ENCODE measurements at places on chromosomes 2 and 18.

GRCh38 chr2:82837588-82838304, 1621.3 kb downstream of the SUCLG1 start:
- no peak for DNase-seq

DNA sequence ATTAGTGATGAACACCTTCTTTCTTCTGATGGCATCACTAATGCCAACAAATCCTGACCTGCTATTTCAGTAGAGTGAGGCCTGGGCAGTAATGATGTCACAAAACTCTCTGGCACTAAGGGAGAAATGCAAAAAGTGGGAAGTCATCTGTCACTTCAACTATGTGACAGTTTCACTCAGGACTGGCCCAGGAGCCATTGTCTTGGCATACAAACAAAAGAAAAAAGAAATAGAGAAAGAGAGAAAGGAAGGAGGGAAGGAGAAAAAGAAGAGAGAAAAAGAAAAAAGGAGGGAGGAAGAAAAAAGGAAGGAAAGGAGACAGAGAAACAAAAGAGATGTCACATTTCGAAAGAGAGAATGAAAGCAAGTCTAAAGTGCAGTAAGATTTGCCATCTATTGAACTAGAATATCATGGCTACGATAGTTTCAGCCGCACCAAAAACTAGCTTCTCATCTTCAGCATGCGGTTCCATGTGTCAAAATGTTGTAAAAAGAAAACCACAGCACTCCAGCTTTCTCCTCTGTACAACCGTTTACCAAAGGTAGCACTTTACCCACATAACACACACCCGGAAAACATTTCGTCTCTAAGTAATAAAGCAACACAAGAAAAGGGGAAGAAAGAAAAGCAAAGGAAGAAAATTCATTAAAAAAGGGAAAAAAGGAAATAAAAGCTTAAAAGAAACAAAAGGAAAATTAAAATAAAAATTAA, 50.1 kb downstream of the CD226 start:
- no peak for DNase-seq

DNA sequence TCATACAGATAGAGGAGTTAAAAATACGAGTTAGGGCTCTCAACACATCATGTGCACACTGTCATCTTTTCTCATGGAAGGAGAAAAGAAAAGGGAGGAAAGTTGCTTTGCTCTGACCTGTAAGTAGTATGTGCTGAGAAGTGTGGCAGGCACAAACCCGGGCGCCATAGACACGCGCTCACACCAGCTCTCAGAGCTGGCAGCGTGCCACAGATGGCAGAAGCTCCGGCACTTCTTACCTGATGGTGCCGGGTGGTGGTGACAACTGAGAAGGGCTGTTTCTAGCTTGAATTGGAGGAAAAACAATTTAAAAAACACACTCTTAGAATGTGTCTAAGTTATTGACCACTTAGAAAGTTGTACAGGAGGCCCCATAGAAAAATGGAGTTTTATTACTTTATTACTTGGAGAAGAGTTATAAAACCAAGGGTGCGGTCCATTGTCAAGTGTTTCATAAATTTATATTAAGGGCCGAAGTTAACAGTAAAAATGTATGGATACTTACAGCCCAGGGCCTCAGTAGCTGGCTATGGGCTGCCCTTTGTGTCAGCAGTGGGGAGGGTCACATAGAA, 92.2 kb downstream of the DPP4 start:
- no peak for DNase-seq

- DNase-seq = no peak
These were observed 208.5 kb upstream of the ACVR2A start for GRCh38 chr2:147636238-147636882.

GRCh38 chr2:190984595-190984994, 29.4 kb downstream of the STAT1 start:
- no peak for DNase-seq

DNA sequence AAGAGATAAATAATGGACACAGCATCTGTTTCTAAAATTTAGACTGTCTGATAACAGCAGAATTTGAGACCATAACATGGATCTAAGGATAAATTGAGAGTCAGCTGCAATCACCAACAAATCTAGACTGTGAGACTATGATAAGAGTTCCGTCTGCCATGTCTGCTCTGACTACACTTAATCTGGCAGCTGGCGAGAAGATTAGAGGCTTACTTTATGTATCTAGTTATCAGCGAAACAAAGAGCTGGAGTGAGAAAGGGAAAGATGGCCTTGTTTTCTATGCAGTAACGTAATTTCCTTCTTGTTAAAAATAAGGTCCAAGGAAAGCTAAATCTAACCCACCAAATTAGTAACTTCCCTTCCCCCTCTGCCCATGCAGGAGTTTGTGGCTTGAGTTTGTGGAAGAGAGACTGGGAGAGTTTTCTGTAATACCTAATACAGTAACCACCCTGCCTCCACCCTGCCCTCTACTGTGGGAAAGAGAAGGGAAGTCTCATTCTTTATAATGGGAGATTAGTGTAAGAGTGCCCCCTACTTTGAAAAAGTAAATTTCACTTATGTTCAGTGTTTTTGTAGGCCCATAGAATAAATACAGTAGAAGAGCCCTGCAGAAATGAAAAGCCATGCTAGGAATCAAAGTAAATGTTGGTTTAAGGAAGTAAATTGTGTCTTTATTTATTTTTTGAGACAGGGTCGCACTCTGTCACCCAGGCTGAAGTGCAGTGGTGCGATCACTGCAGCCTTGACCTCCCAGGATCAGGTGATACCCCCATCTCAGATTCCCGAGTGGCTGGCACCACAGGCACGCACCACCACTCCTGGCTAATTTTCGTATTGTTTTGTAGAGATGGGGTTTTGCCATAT, 27.5 kb downstream of the EML4 start:
- DNase-seq = no peak
